Esophagus squamous epithelium (tissue), 5 donors: ENCODE measurements at places on chromosomes 4 and X. TPM values are rescaled to one million over a fixed set of nuclear protein-coding genes. Genes with fewer than 3 reads are reported as not detected.

DNA sequence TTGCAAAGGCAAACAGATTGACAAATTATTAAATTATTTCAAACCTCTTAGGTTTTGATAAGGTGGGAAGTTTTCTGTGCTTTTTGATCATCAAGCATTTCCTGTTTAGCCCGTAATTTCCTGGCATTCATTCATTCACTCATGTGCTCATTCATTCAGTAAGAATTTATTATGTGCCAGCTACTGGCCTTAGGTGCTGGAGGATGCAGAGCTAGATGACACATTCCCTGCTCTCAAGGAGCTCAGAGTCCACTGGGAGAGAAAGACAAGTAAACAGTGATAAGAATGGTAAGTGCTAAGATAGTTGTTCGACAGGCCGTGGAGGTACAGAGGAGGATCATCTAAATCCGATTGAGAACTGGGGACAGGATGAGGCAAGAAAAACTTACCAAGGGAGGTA is 153.0 kb downstream of the DCTD start:
- DNase-seq, result no peak

TLR2 gene
- 22.3 TPM for total RNA-seq

- no peak for DNase-seq
Observed at GRCh38 chrX:154711264-154711663, 39.6 kb downstream of the GAB3 start.

SUPT20HL1 gene
- total RNA-seq, result not detected

DNA sequence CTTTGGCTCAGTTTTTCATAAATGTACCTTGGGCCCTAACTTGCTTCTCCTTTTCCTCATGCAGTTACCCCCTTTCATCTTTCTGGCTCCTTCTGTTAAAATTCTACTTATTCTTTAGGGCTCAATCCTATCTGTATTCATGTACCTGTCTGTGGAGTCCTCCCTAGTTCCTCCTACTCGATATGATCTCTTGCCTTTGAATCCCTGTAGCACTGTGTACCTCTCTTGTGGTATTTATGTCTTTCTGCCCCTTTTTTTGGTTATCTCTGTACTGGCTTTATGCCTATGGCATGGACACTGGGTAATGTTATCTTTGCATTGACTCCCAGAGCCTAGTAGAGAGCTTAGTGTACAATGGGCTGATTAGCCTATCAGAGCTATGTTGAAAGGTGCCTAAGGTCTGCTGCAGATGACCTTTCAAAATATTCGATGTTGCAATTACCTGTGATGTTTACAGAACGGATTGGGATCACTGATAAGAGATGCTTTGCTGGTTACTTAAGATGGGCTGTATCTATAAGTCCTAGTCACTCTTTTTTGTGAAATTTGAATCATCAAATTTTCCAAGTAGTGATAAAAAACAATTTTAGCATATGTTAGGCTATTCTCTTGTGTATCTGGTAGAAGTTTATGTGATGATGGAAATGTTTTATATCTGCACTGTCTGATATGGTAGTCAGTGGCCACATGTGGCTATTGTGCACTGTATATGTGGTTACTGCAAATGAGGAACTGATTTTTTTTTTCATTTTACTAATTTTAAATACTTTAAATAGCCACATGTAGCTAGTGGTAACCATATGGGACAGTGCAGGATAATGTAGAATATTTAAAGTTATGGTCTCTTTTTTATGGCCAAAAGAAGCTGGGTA is 33.5 kb downstream of the TMEM164 start:
- DNase-seq, result no peak

GRCh38 chr4:167622481-167623240 is 388.4 kb upstream of the SPOCK3 start:
- no peak for DNase-seq

WDR45 gene
- 40.5 TPM for total RNA-seq

- DNase-seq, result no peak
Observed at GRCh38 chr4:120673696-120674095, 248.8 kb downstream of the PRDM5 start.
